Astrocyte of the spinal cord (primary cell): ENCODE measurements at places on chromosomes 3 and 15.
A peak's percentile ranks its signal among the peaks of the same experiment; 100 is the strongest.

DNA sequence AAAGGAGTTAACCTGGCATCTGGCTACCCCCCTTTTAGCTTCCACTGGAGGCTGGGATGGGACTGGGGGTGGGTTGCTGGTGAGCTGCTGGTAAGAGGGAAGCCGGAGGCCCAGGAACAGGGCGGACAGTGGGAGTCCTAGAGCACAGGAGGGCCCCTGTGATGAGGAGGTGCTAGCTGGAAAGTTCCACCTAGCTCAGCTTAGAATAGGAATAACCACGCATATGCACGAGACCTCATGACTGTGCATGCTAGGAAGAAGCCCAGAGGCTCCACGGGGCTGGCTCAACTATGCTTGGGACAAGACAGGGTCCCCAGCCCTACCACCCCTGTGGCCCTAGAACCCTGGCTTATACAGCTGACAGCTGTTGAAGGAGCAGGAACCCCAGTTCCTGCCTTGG, 34.1 kb downstream of the LINGO1 start:
- DNase-seq = no peak

- peak; percentile 86 for DNase-seq
These were observed 64.7 kb upstream of the ZBTB38 start for GRCh38 chr3:141303481-141304223.

DNA sequence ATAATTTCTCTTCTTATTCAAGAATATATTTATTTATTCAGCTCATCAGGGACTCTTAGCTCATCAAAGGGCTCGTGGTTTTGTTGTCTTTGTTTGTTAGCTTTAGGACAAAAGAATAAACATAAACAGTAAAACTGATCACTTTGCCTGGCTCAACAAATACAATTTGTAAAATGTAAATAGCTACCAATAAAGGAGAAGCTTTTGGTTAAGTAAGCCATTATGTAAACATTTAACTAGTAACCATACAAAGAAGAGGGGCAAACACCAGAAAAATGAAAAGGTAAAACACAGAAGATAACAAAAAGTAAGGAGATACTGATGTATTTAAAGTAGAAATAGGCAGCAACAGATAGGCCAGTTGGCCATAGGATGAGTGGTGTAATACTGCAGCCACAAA, 761.7 kb downstream of the ROBO1 start:
- DNase-seq = no peak

DNA sequence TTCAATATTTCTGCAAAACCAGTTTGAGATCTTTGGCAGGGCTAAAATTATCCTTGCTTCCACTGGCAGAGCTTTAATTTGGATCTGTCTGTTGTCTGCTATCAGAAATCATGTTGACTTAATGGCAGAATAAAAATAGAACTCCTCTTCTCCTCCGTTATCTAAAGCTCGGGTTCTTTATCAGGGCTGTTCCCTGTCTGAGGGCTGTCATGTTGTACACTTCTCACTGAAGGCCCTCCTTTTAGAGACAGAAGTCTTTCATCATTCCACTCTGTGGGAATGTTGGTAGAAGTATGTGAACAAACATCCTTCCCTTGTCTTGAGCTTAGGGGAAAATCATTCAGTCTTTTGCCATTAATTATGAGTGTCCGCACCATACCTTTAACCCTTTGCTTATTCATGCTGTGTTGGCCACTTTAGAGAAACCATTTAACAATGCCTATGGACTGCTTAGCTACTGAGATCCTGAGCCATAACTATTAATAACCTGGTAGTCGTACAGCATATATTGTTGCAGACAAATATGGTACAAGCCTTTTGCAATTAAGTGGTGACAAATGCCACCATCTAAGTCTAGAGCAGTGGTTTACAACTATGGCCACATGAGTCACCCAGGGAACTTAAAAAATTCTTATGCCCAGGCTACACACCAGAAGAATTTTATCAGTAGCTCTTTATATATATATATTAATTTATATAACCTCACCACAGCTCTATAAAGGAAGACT, 226.0 kb upstream of the TPM1 start:
- no peak for DNase-seq

DNA sequence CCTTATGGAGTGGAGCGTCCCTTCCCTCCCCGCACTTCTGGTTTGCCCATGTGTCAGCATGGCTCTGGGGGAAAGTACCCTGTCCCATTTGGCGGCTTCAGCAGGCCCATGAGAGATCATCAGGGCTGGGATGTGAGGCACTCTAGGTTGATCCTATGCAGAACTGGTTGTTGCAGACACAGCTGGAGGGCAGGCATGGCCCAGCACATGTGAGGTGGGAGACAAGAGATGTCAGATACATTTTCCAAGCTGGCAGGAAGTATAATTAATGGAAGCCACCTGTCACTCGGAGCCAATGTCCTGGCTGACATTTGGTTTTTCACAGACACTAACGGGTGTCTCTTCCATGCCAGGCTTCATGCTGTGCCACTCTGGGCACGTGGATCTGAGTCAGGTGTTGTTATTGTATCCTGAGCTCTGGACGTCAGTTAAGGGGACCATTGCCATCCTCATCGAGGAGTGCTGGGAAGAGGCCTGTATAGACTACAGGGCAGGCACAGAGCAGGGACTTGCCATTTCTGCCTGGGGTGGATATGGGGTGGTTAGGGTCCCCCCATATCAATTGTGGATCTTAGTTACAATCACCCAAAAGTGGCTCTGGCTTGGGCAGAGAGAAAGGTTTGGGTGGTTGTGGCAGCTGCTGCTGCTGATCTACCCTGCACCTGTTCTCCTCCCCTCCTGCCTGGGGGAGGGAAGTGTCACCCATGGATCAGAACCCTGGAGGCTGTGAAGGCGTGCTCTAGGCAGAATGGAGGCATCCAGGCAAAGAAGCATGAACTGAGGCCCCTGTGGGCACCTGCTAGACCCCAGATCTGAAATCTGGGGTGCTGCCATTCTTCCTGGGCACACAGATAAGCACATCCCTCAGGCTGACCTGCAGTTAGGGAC, 140.7 kb downstream of the FBLN2 start:
- DNase-seq = no peak

DNA sequence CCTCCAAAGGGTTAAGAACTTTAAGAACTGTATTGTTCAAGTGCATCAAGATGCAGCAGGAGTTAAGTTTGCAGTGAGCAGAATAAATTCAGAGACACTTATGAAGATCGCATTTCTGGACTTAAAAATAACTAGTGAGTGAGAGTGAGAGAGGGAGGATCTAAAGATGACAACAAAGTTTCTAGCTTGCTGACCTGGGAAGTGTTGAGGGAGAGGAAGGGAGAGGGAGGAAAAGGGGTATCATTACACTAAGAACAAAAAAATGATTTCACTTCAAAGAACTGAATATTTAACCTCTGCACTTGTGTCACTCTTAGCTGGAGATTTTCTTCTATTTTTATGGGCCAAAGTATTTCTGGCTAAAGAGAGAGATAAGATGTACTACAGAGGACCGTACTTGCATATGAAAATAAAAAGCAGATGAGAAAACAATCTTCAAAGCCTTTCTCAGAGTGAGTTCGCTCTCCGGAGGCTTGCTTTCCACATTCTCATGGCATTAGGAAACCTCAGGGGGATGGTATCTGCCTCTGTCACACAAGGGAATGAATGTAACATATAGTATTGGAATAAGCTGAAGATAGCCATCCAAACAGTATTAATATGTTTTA, 91.4 kb upstream of the TJP1 start:
- peak; percentile 90 for DNase-seq

DNA sequence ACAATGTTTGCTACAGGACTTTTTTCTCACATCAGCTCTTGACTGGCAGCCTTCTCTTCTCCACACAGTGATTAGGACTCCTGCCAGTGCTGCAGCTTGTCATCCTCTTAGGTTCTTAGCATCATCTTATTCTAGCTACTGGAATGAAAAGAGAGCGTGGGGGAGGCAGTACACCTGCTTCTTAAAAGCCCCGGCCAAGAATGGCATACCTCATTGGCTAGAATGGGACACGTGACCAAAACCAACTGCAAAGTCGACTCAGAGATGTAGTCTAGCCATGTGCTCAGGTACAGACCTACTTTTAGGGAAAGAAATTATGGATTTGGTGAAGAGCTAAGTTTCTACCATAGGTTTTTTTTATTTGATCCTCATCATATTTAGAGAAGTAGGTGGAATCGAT, 44.1 kb downstream of the RARB start:
- no peak for DNase-seq

GRCh38 chr3:32531010-32531647, 28.5 kb upstream of the CMTM6 start:
- no peak for DNase-seq

DNA sequence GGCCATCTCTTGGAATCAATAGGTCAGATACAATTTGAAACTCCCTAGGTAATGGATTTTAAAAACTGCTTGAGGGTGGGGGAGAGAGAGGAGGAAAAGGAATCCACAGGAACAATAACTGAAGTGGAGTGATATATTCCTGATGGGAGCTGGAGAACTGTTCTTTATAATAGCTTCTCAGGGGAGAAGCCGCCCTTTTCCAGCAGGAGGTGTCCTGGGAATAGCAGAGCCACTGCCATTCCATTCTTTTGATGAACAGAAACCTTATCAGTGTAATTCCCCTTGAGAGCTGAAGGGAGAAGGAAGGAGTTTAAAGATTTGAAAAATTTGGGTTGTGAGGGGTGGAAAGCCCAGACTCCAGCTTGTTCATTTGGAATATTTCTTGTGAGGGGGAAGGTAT, 504.9 kb upstream of the DPH6 start:
- DNase-seq = no peak

GRCh38 chr15:52797625-52798501, 7.7 kb upstream of the ONECUT1 start:
- no peak for DNase-seq

DNA sequence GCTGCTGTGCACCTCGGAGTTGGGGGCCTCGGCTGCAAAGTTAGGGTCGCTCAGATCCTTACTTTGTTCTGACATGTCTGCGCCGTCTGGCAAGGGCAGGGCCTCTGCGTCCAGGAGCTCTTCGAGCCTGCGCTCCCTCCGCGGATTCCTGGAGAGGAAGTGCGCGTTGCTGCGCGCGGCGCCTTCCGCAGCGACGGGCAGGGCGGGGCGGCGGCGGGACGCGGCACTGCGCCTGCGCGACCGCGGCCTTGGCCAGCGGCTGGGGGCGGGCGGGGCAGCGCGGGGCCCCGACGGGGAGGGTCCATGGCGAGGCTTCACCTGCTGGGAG, at the start of gene NDN:
Gene NDN (minus strand): TSS at position 163 of the 328 bp plus-strand sequence. CDS start 88 bp downstream, at position 75.
- peak; percentile 37 for DNase-seq

- no peak for DNase-seq
These were observed 730.8 kb upstream of the EPHA6 start for GRCh38 chr3:96083610-96084009.

DNA sequence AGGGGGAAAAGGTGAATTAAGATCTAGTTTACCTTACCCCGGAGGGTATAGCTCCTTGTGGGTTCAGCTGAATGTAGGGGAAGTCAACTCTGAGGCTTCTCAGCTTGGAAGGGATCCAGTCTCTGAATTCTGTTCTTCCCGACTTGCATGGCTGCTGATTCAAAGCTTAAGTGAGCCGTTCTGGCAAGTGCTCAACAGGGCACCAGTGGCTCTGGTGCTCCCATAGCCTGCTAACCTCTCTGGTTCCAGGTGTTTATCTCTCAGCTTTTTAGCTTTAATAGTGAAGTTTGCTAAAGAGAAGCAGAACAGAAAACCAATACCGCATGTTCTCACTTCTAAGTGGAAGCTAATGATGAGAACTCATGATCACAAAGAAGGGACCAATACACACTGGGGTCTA, 46.3 kb upstream of the RBP1 start:
- peak; percentile 17 for DNase-seq

DNA sequence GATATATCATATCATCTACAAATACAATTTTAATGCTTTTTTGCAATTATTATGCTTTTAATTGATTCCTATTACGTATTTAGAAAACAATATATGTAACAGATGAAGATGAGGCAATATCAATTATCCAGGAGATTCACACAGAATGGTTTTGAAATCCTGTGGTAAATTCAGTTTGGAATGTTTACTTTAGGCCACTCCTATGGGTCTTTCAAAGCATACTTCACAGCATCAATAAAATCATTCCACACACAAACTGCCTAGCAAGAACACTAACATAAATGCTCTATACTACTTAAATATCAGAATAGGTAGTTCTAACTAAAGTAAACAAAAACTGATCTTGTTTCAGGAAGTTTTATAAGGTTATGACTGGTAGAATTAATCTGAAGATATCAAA, 90.5 kb downstream of the FAM227B start:
- no peak for DNase-seq

GRCh38 chr3:187265461-187265955, 26.0 kb downstream of the MASP1 start:
- DNase-seq = no peak

DNA sequence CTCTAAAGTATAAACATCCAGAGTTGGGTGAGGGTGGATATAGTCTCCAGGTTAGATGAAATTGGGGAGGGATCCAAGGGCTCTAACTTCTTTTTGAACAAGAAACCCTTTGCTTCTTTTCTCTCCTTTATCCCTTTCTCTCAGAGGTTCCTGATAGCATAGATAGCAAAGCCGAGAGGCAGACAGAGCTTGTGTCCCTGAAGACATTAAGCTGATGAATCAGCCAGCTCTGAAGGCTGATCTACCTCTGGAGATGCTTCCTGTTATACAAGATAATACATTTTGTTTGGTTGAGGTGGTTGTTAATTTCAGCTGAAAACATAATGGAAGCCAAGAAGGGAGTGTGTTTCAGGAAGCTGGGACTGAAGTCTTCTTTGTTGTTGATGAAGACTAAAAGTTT, 193.2 kb downstream of the PDCD6IP start:
- no peak for DNase-seq

DNA sequence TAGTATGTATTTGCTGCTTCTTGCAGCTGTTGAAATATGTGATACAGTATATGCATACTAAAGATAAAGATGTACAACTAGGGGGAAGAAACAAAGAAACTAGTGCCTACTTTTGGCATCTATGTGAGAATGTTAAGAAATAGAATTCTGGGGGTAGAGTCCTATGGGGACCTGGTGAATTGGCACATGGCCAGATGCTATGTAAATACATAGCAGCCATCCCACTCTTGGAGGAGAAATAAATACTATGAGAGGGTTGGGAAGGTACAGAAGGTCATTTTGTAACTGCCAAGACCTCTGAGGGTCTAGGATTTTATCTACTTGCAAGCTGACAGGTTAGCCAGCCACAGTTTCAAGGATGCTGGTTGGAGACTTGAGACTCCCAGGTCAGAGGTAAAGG, 298.3 kb upstream of the TBL1XR1 start:
- no peak for DNase-seq
